Upper lobe of left lung (tissue), 6 donors: ENCODE measurements at places on chromosomes 12 and 14.

GRCh38 chr14:52329678-52330369 is 15.7 kb downstream of the PTGER2 start:
- H3K36me3 ChIP-seq, result no peaks in the 10 kb centered on the region
- DNase-seq, result no peak
- H3K27ac ChIP-seq, result no peak overlapping the region
- H3K4me3 ChIP-seq, result no peak overlapping the region
- peaks cover 10% of the 10 kb centered on the region for H3K4me1 ChIP-seq
- no peaks in the 10 kb centered on the region for H3K27me3 ChIP-seq

GRCh38 chr14:78142998-78143397 is 27.2 kb upstream of the NRXN3 start:
- H3K27me3 ChIP-seq, result no peaks in the 10 kb centered on the region
- DNase-seq, result no peak
- H3K4me1 ChIP-seq, result no peaks in the 10 kb centered on the region
- H3K4me3 ChIP-seq, result no peak overlapping the region
- H3K36me3 ChIP-seq, result no peaks in the 10 kb centered on the region
- no peak overlapping the region for H3K27ac ChIP-seq

DNA sequence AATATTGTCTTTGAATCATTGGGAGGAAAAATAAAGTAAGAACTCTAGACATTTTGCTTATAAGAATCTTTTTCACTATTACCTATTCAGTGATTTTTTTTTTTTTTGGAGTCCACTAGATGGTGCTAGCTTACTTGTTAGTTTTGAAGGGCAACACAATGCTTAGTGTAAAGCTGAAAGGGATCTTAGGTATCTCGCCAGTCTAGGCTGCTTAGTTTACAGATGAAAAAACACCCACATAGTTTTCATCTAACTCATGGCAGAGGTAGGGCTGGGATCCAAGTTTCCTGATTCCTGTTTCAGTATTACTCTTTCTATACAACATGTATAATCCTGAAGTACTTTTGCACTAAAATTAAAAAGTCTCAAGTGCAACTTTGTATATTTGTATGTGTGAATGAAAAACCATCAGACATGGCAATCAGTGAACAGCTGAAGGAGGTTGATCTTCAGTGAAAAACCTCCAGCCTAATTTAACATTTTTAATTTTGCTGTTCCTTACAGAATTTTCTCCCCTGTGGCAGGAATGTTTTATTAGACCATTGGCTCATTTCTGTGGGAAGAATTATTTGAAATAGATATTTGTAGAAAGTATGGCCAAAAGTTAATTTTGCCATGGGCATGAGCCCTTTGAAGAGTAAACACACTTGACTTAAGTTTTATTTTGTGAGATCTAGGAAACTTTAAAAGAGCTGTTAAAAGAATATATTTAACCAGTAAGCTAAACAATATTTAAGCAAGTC is 40.7 kb downstream of the LRRIQ1 start:
- H3K4me1 ChIP-seq, result no peaks in the 10 kb centered on the region
- DNase-seq, result no peak
- H3K27me3 ChIP-seq, result no peaks in the 10 kb centered on the region
- no peaks in the 10 kb centered on the region for H3K36me3 ChIP-seq
- H3K27ac ChIP-seq, result no peak overlapping the region

DNA sequence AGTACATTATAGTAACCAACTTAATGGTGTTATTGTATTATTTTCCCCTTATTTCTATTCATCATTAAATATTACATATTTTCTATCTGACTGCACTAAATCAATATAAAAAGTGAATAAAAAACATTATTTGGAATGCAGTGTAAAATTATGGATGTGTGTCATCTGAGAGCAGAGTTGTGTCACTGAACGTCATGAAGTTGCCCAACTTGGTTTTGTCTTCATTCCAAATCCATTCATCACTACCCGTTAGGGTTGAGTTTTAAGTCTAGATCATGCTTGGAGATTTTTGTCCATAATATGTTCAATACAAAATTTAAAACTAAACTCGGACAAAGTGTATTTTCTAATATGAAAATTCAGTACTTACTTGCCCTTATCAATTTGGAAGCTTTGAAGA is 16.1 kb downstream of the KLRF1 start:
- no peaks in the 10 kb centered on the region for H3K36me3 ChIP-seq
- no peak overlapping the region for H3K27ac ChIP-seq
- no peak for DNase-seq
- H3K4me1 ChIP-seq, result no peaks in the 10 kb centered on the region
- H3K4me3 ChIP-seq, result no peak overlapping the region
- no peaks in the 10 kb centered on the region for H3K27me3 ChIP-seq

- no peak for DNase-seq
- no peak overlapping the region for H3K27ac ChIP-seq
- peaks cover 10% of the 10 kb centered on the region for H3K4me1 ChIP-seq
- no peaks in the 10 kb centered on the region for H3K36me3 ChIP-seq
- H3K4me3 ChIP-seq, result no peak overlapping the region
These were observed 19.3 kb downstream of the PPP2R5E start for GRCh38 chr14:63523735-63524426.

DNA sequence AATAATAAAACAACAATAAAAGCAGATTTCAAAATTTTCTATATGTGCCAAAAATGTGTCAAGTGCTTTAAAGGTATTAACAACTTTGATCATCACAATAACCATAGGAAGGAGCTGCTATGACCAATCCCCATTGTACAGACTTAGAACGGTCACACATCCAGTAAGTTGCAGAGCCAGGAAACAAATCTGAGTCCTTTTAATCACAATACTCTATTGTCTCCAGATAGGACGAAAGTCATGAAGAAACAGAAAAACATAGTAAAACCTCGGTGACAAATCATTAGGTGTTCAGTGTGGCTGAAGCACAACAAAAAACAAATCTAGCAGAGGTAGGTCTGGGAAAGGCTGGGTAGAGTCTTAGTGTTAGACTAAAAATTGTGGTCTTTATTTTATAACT is 178.8 kb downstream of the GRIP1 start:
- H3K27me3 ChIP-seq, result no peaks in the 10 kb centered on the region
- DNase-seq, result no peak
- no peak overlapping the region for H3K4me3 ChIP-seq

- no peaks in the 10 kb centered on the region for H3K27me3 ChIP-seq
- no peaks in the 10 kb centered on the region for H3K4me1 ChIP-seq
- H3K27ac ChIP-seq, result no peak overlapping the region
- H3K36me3 ChIP-seq, result no peaks in the 10 kb centered on the region
- no peak overlapping the region for H3K4me3 ChIP-seq
These were observed 98.5 kb downstream of the ARID2 start for GRCh38 chr12:45827974-45828373.

DNA sequence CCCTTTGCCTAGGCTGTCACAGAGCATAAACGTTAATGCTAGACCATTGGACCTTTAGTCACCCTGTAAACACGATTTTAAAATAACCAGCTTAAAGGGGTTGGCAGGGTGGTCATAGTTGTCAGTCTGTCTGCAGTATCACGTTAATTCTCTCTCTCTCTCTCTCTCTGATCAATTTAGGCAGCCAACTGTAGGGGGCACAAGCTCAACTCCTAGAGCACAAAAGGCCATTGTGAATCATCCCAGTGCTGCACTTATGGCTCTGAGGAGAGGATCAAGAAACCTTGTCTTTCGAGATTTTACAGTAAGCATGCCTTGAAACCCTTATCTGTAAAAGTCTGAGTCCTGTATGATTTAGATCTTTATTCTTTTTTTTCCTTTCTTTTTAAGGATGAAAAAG is 97.1 kb downstream of the SCAF11 start:
- H3K4me1 ChIP-seq, result no peaks in the 10 kb centered on the region
- peaks cover 56% of the 10 kb centered on the region for H3K36me3 ChIP-seq
- no peak overlapping the region for H3K27ac ChIP-seq
- DNase-seq, result no peak

GRCh38 chr12:46371718-46372543 is 642 bp downstream of the SLC38A2 start:
- peak overlapping the region; percentile 99 for H3K27ac ChIP-seq
- no peaks in the 10 kb centered on the region for H3K27me3 ChIP-seq
- H3K4me1 ChIP-seq, result peaks cover 45% of the 10 kb centered on the region
- H3K36me3 ChIP-seq, result peaks cover 20% of the 10 kb centered on the region
- peak overlapping the region; percentile 96 for H3K4me3 ChIP-seq

GRCh38 chr14:104973385-104974145 is 4.6 kb downstream of the AHNAK2 start:
- peak overlapping the region; percentile 94 for H3K27ac ChIP-seq
- no peaks in the 10 kb centered on the region for H3K36me3 ChIP-seq
- DNase-seq, result peak; percentile 73
- H3K4me1 ChIP-seq, result peaks cover 74% of the 10 kb centered on the region

DNA sequence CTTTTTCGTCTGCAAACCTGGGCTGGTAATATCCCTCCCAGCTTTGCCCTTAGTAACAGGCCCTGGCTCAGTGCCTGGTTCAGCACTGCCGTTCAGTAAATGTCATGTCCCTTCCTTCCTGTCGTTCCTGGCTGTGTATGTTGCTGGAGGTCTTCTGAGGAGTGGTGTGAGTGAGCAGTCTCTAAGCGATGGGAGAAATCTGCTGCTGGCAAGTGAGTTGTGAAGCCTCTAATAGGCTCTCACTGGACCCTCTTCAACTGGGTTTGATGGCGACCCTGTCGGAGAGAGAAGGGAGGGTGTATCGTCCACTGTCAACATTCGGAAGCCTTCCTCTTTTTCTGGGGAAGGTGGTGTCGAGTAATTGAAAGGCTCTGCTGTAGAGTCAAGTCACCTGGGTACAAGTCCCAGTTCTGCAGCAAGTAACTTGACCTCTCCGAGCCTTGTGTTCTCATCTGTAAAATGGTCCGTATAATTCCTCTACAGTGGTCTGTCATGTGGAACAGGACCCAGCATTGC is 62.8 kb downstream of the HRK start:
- H3K27me3 ChIP-seq, result no peaks in the 10 kb centered on the region
- H3K27ac ChIP-seq, result peak overlapping the region; percentile 92
- H3K36me3 ChIP-seq, result no peaks in the 10 kb centered on the region
- H3K4me3 ChIP-seq, result no peak overlapping the region
- no peak for DNase-seq

- peaks cover 33% of the 10 kb centered on the region for H3K36me3 ChIP-seq
- H3K27me3 ChIP-seq, result no peaks in the 10 kb centered on the region
- no peaks in the 10 kb centered on the region for H3K4me1 ChIP-seq
- DNase-seq, result no peak
These were observed 31.0 kb downstream of the HCFC2 start for GRCh38 chr12:104095289-104095688.

GRCh38 chr12:125092872-125093680 is 27.8 kb downstream of the AACS start:
- H3K4me3 ChIP-seq, result no peak overlapping the region
- H3K36me3 ChIP-seq, result peaks cover 20% of the 10 kb centered on the region
- no peak for DNase-seq

DNA sequence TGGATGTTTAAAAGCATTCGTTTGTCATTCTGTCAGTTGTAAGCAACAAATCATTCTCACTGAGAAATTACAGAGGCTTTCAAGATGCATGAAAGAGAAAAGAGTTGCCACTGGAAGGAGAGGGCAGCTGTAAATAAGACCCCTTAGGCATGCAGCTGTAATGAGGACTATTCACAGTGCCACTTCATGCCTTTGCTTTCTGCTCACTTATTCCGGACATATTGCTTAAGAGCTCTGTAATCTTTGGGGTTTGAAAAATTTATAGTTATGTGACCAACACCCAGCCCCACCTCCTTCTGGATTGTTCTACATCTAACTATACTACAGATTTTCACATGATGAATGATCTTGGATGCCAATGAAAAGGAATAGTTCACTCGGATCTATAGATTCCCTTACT is 194.8 kb upstream of the DCN start:
- peaks cover 9% of the 10 kb centered on the region for H3K4me1 ChIP-seq
- H3K27me3 ChIP-seq, result no peaks in the 10 kb centered on the region
- DNase-seq, result no peak
- no peak overlapping the region for H3K27ac ChIP-seq
- no peaks in the 10 kb centered on the region for H3K36me3 ChIP-seq

DNA sequence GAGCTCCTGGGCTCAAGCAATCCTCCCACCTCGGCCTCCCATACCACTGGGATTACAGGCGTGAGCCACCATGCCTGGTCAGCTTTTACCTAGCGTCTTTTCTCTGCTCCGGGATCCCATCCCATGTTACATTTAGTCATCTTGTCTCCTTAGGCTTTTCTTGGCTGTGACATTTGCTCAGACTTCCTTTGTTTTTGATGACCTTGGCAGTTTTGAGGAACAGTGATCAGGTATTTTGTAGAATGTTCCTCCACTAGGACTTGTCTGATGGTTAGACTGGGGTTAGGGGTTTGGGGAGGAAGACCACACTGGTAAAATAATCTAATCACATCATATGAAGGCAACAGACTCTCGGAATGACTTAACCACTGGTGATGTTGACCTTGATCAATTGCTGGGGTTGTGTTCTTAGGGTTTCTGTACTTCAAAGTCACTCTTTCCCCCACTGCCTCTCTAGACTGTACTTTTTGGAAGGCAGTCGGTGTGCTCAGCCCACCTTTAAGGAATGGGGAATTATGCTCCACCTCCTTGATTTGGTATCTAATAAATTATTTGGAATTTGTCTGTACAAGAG is 48.4 kb downstream of the RIN3 start:
- H3K27me3 ChIP-seq, result no peaks in the 10 kb centered on the region
- DNase-seq, result no peak
- H3K4me3 ChIP-seq, result no peak overlapping the region
- H3K27ac ChIP-seq, result no peak overlapping the region
- H3K36me3 ChIP-seq, result peaks cover 16% of the 10 kb centered on the region

- peaks cover 14% of the 10 kb centered on the region for H3K4me1 ChIP-seq
- H3K4me3 ChIP-seq, result no peak overlapping the region
- no peaks in the 10 kb centered on the region for H3K36me3 ChIP-seq
- H3K27me3 ChIP-seq, result no peaks in the 10 kb centered on the region
- peak; percentile 48 for DNase-seq
These were observed 201.0 kb upstream of the DIO3 start for GRCh38 chr14:101360054-101360911.

GRCh38 chr14:51657762-51658161 is 6.1 kb downstream of the FRMD6 start:
- H3K27me3 ChIP-seq, result no peaks in the 10 kb centered on the region
- no peak for DNase-seq
- no peak overlapping the region for H3K4me3 ChIP-seq
- H3K27ac ChIP-seq, result no peak overlapping the region

- no peaks in the 10 kb centered on the region for H3K27me3 ChIP-seq
- no peaks in the 10 kb centered on the region for H3K4me1 ChIP-seq
- H3K4me3 ChIP-seq, result no peak overlapping the region
- H3K36me3 ChIP-seq, result no peaks in the 10 kb centered on the region
- no peak for DNase-seq
- H3K27ac ChIP-seq, result no peak overlapping the region
These were observed 1141.2 kb upstream of the TMEM132C start for GRCh38 chr12:127125607-127126259.

DNA sequence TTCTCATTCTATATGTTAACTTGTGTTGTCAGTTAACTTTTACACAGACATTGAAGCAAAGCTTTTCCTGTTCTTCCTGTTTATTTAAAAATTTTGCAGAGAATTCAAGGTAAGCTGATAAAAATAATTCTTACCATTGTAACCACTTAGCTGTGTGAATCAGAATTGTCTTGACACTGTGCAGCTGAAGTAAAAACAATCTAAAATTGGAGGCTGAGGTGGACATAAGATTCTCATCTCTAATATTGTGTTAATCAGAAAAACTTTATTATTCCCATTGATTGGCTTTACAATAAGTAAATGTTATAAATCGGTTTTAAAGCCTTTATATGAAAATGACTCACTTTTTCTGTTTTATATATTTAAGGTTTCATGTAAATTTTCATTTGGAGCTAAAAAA is 240.3 kb upstream of the PLEKHG7 start:
- no peaks in the 10 kb centered on the region for H3K27me3 ChIP-seq
- no peak overlapping the region for H3K4me3 ChIP-seq
- no peaks in the 10 kb centered on the region for H3K36me3 ChIP-seq
- no peaks in the 10 kb centered on the region for H3K4me1 ChIP-seq
- no peak overlapping the region for H3K27ac ChIP-seq
